NCI-H524 (cell line): ENCODE measurements at places on chromosomes 13 and 19.
A peak's percentile ranks its signal among the peaks of the same experiment; 100 is the strongest.

- DNase-seq: no peak
Observed at GRCh38 chr19:36207605-36208252, 6.7 kb downstream of the ZNF565 start.

DNA sequence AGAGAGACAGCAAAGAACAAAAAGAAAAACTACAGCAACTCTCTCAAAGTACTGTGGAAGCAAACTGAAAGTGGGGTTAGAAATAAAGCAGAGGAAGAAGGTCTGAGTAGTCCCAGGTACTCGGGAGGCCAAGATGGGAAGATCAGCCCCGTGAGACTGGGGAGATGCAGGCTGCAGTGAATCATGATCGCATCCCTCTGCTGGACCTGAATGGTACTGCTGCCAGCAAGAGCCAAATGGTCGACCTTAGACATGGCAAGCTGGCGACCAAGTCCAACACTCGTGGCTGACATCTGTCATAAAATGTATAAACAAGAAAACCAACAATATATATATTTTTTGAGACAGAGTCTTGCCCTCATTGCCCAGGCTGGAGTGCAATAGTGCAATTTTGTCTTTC, 33.7 kb upstream of the ZNF724 start:
- peak; percentile 25 for DNase-seq

DNA sequence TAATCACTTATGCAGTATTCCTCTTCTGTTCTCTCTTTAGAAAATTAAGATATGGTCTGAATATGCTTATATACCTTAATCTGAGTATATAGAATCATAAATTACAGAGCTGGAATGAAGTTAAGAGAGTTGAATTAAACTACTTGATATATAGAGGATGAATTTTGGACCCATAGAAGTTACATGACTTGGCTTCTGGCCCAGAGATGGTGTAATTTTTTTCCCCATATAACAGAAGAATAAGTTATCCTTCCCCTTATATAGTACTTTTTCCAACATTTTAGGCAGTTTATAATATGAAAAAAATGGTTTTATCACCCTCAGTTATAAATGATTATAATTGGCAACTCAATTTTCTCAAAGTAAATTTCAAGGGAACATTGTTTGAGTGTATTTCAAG, 616.3 kb downstream of the TBC1D4 start:
- DNase-seq: no peak

DNA sequence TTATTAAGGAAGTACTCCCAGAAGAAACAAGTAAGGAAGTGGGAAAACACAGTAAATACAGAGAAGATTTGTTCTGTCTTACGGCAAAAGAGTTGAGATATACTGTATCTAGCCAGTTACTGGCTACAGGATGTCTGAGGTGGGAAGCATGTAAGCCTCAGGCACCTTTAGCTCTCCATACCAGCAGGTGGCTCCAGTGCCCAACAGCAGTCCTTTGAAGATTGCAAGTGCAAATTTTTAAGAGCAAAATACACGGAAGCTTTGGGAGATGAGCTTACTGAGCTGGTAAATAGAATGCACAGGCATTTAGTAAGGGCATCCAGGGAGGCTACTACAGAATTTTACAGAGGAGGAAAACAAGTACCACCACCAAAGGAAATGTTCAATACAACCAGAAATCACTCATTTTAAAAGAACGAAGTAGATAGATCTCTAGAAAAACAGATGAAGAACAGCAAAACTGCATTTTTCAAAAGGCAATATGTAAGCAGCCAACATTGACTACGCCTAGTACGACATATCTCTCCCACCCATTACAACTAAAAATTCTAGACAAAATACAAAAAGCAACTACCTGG, 57.9 kb upstream of the VSTM2B start:
- DNase-seq: peak; percentile 41

DNA sequence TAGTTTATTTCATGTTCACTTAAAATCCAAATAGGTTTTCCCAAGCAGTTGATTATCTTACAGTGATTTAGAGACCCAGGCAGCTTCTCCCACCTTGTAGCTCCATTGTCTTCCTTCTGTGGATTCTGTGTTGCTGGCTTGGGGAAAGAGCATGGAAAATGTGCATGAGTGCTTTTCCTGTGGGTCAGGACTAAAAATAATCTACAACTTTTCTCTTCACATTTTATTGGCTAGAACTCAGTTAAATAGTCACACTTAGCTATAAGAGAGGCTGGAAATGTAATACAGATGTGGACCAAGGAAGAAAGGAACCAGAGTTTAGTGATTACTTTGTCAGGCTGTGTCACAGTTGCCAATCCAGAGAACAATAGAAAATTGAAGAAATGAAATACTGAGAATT, 198.8 kb downstream of the NBEA start:
- no peak for DNase-seq

GRCh38 chr19:38306236-38306635, 2.2 kb downstream of the C19orf33 start:
- no peak for DNase-seq

DNA sequence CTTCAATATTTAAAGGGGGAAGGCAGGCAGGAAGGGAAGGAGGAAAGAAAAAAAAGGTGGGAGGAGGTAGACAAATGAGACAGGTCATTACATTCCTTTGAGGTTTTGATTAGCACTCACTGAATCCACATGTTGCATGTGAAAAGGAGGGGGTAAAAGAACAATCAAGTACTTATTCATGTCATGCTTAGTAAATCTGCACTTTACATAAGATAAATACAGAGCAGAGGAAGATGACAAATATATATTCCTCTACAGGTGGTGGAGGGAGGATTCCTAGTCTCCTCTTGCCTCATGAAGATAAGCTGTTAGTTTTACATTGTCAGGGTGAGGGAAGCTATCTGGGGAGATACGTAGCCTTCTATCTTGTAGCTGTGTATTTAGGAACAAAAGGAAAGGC, 1645.4 kb upstream of the SPRY2 start:
- no peak for DNase-seq

- no peak for DNase-seq
Observed at GRCh38 chr19:28847468-28847867, 365.5 kb downstream of the UQCRFS1 start.

DNA sequence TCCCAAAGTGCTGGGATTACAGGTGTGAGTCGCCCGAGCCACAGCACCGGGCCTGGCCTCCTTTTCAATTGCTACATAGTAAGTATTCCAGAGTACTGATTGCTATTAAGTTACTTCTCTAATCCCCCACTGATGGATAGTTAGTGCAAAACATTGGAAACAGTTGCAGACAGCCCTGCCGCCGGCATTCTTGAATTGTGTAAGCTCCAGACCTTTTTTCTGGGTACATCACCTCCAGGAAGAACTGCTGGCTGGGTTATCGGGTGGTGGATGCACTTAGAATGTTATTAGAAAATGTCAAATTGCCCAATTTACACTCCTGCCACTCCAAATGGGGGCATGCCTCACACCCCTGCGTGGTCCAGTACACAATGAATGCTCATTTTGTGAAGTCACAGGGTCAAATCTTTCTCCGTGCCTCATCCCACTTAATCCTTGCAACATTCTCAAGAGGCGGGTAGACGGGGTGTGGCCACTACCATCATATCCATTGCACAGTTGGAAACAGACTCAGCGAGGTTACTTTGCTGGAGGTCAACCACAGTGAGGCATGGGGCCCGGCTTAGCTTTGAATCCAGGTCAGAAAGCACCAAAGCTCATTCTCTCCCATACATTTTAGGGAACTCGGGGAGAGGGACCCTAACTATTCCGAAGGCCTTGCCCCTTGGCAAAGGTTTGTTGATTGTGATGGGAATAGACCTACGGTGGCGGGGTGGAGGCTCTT, 1.0 kb upstream of the KDM4B start:
- no peak for DNase-seq
